ENCODE measurements at places on chromosomes 16 and 17.
A peak's percentile ranks its signal among the peaks of the same experiment; 100 is the strongest.

DNA sequence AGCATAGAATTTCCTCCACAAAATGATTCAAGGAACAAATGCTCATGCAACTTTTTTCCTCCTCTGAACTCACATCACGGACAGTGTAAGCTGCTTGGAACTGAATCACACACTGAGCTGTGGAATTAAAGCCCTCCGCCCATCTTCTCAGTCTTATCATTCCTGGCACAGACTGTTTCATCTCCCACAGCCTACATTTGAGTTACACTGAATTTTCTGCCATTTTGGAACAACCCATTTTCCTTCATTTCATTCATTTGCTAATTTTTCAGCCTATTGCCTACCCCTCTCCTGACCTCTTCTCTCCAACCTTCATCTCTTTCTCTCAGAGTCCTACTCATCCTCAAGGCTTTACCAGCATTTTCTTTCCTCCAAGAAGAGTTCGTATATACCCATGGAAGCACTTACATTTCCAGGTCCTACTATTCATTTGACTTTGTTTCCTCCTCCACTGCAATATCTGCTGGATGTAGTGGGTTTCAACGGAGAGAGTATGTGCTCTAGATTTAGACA, 39.1 kb upstream of the TOM1L1 start:
- DNase-seq: no peak

- peak; percentile 47 for DNase-seq
Measured at GRCh38 chr16:27377666-27378485, 24.1 kb upstream of the IL21R start.

GRCh38 chr17:73742948-73743381, 98.7 kb upstream of the SDK2 start:
- no peak for DNase-seq

GRCh38 chr17:42276609-42277341, 584 bp upstream of the STAT5B start:
- no peak for DNase-seq

- DNase-seq: no peak
Measured at GRCh38 chr17:9830711-9831110, 5.0 kb downstream of the GLP2R start.

DNA sequence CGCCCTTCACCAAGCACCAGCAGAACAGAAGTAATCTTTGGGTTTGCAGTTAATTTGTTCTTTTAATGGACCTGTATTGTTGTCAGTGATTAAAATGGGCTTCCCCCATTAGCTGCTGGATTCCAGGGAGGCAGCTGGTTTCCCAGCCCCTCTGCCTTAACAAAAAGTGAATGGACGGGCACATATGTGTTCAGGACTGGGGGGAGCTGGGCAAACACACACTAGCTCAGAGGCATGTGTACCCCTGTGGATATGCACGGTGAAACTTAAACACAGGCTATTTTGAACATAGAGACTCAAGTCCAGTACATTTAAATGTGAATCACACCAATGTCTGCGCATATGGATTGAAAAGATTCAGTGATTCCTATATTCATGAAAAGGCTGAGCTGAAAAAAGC, 25.5 kb upstream of the TMEM132E start:
- DNase-seq: no peak

GRCh38 chr16:26220894-26221293, 529.1 kb downstream of the HS3ST4 start:
- DNase-seq: no peak

DNA sequence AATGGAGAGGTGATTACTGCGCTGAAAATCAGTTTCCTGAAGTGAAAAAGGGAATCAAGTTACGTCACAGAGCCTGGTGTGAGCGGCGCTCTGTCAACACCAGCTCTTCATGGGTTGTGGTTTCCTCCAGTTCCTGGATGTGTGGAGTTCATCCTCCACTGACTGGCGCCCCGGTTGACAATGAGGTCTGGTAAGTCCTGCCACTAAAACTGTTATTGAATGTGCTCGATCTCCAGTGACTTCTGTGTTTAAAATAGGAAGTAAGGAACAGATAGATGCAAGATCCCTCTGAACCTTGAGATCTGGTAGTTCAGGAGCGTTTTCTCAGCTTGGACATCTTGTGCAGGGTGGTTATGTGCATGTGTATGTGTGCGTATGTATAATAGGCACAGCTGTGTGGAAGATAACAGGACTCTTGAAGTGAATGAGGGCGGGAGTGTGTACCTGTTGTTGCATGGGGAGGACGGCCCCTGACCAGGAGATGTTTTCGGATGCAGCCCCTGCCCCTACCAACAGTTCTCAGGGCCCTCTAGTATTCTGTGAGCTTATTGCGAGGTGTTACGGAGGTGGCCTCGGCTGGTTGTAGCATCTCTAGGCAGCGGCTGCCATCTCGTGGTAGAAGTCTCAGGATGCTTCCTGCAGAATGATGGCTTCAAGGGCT, 22.0 kb upstream of the GOT2 start:
- peak; percentile 76 for DNase-seq

- DNase-seq: no peak
Measured at GRCh38 chr16:9042964-9043680, 48.3 kb upstream of the HAPSTR1 start.

GRCh38 chr17:18258356-18259038, at the start of gene FLII:
TSS of gene FLII (minus strand) at chr17:18258738. CDS start at chr17:18258690, 48 bp downstream.
- DNase-seq: peak; percentile 82

- DNase-seq: no peak
Measured at GRCh38 chr16:11780991-11781680, 15.9 kb downstream of the ZC3H7A start.

- DNase-seq: no peak
Measured at GRCh38 chr16:69399361-69399760, 13.6 kb upstream of the TERF2 start.

- no peak for DNase-seq
Measured at GRCh38 chr16:52366983-52367382, 180.0 kb downstream of the TOX3 start.

- no peak for DNase-seq
Measured at GRCh38 chr17:27659683-27660082, 28.7 kb downstream of the LGALS9 start.

DNA sequence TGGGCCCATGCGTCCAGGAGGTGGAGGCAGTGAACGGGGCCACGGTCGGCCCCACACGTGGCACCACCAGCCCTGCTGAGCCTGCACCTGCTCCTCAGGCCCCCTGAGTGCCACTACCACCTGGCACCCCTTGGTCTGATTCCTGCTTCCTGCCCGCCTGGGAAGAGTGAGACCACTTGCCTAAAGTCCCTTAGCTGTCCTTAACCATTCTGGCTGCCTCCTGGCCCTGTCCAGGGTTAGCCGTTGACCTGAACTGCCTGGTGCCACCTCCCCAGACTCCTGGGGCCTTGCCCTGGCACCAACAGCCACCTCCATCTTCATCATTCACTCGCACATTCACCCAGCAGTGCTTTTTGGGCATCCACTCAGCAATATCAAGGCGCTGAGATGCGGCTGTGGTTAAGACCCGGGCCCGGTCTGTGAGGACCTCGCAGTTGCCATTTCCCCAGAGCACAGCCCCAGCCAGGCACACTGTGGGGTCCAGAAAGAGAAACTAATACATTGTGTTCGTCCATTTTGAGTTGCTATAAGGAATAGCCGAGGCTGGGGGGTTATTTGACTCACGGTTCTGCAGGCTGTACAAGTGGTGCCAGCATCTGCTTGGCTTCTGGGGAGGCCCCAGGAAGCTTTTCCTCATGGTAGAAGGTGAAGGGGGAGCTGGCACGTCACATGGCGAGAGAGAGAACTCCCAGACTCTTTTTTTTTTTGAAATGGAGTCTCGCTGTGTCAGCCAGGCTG, 318.4 kb downstream of the SEC14L1 start:
- DNase-seq: no peak

DNA sequence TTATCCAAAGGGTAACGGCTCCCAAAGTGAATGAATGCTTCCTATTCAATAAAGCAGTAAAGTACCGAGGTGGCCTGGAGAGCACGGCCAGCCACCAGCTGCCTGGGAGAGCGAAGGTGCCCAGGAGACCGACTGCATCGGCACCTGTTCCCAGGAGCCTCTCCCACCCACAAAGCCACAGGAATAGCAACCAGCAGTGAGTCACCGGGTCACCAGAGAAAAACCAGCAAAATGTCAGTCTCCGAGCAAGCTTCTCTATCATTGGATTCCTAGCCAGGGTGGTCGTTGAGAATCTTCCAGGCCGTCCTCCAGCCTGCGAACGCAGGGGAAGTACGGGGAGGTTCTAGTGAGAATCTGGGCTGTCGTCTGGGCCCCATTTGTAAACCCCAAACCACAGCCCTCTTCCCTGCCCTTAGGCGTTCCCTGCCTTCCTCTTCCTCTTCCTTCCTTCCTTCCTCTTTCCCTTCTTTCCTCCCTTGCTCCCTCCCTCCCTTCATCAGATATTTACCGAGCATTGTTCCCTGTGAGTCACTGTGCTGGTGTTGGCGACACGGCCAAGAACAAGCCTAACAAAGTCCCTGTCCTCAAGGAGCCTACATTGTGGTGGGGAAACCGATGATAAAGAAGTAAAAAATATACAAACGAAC, 114.6 kb downstream of the SLC39A11 start:
- no peak for DNase-seq

DNA sequence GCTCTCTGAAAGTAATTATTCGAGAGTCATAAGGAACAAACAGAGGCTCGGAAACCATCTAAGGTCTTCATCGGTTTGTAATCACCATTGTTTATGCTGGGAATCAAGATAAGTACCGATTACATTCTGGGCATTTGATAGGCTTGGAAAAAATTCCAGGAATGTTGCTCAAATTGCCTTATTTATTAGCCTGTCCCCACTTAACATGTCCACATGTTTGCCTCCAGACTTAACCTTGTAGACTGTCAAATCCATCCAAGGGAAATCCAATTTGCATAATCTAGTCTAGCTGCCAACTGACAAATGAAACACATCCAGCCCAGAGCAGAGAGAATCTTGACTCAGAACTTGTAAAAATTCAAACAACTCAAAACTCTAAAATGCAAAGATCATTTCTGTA, 51.3 kb upstream of the TMC5 start:
- no peak for DNase-seq

DNA sequence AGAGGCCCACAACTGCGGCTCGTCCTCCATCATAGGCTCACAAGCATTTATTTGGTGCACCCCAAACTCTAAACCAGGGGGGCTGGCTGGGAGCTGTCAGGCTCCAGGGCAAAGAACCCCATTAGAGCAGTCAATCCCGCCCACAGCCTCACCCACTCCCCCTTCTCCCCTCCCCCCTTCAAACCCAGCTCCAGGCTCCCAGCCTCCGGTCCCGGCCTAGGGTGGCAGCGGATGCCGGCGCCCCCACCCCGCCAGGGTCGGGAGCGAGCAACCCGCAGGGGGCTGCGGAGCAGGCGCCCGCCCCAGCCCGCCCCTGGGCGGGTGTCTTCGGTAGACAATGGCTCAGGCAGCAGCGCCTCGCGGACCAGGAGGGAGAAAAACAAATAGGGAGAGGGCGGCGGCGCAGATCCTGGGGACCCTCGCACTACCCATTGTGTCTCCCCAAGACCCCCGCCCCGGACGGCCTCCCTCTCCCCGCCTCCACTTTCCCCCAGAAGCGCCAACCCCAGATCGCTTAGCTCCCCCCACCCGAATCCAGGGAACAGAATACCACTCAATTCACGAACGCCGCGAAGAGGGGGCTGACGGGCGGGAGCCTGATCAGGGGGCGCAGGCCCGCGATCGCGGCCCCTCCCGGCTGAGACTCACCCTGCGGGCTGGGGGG, 572 bp downstream of the FAM171A2 start:
- peak; percentile 79 for DNase-seq

DNA sequence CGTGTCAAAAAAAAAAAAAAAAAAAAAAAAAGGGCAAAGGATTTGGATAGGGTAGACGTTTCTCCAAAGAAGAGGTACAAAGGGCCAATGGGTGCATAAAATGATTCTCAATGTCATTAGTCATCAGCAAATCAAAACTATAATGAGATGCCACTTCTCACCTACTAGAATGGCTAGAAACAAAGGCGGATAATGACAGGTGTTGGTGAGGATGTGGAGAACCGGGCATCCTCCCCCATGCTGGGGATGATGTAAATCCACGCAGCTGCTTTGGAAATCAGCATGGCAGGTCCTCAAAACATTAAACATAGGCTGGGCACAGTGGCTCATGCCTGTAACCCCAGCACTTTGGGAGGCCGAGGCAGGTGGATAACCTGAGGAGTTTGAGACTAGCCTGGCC, 9.4 kb downstream of the ITGAX start:
- DNase-seq: no peak

GRCh38 chr16:89200124-89200849, at the start of gene SLC22A31:
TSS of gene SLC22A31 (minus strand) at chr16:89200537. CDS start at chr16:89200501, 36 bp downstream.
- DNase-seq: no peak

DNA sequence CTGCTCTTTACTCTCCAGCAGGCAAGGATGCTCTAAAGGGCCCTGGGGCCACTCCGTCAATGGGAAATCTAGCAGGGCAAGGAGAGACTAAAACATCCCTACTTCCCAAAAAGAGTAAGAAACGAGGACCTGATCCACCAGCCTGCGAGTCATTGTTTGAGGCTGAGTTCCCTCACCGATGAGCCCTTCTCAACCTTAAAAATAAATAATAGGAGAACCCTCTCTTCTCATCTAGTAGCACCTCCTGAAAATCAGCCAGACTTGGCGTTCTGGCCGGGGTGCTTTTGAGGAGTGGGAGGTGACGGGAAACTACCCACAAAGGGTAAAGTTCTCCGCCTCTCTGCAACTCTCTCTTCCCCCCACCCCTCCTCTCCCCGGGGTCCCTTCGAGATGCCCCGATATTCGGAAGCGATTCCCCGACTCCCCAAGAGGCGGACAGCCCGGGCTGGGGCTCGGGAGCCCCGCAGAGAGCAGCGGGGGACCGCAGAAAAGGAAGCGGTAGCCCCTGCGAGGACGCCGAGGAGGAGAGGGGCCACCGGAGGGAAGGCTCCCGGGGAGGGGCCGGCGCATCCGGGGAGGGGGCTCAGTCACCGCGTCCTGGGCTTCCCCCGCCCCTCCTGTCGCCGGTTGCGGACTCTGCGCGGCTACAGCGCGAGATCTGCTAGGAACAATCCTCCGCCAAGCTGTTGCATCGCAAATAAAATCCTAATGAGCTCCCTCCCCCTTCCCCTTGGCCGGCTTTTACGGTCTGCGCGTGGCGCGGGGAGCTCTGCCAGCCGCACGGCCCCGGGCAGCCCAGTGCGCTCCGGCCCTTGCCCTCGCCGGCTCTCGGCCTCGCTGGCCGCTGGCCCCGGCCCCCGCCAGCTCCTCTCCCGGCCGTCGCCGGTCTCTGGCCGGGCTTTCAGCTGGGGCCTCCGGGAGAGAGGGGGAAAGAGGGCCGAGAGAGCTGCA, 1.3 kb downstream of the HOXB9 start:
- DNase-seq: peak; percentile 64

GRCh38 chr16:8005096-8005860, 585.0 kb downstream of the TMEM114 start:
- DNase-seq: no peak

All from GM13977 (cell line).